LoVo (cell line): ENCODE measurements at places on chromosomes 1 and 21.

GRCh38 chr1:30660241-30660640, 63.1 kb downstream of the MATN1 start:
- no peak for DNase-seq

DNA sequence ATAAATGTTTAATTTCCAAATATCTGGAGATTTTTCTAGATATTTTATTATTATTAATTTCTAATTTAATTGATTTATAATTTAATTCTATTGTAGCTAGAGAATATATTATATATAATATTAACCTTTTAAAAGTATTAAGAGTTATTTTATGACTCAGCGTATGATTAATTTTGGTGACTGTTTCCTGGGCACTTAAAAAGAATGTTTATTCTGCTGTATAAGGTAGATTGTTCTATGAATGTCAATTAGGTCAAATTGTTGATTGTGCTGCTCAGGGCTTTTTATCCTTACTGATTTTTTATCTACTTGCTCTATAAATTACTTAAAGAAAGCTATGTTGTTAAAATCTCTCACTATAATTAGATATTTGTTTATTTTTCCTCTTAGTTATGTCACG, 20.1 kb upstream of the GJA8 start:
- no peak for DNase-seq

- no peak for DNase-seq
Observed at GRCh38 chr1:209901211-209901610, 36.8 kb upstream of the SYT14 start.

- DNase-seq: no peak
Observed at GRCh38 chr1:99497690-99498089, 148.2 kb upstream of the PALMD start.

GRCh38 chr1:201785291-201785690, 43.7 kb upstream of the IPO9 start:
- DNase-seq: no peak

GRCh38 chr1:170700842-170701615, 37.1 kb downstream of the PRRX1 start:
- no peak for DNase-seq

DNA sequence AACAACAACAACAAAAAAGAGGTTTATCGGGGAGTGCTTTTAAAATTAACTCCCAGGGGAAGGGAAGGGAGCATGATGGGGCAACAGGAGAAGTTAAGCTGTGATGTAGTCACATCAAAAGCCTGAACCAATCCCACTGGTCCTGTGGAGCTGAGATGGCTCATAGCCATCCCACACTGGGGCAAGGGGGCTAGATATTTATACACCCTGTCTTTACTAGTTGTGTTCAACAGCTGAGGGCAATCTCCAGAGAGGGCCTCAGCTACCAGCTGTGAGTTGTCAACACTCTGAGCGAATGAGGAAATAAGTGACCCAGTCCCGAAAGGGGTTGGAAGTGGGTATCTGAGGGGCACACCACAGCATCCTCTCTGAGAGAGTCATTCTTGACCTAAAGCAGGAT, 31.0 kb upstream of the CREG1 start:
- DNase-seq: no peak

- no peak for DNase-seq
Observed at GRCh38 chr21:41648591-41649031, 118.2 kb downstream of the RIPK4 start.

DNA sequence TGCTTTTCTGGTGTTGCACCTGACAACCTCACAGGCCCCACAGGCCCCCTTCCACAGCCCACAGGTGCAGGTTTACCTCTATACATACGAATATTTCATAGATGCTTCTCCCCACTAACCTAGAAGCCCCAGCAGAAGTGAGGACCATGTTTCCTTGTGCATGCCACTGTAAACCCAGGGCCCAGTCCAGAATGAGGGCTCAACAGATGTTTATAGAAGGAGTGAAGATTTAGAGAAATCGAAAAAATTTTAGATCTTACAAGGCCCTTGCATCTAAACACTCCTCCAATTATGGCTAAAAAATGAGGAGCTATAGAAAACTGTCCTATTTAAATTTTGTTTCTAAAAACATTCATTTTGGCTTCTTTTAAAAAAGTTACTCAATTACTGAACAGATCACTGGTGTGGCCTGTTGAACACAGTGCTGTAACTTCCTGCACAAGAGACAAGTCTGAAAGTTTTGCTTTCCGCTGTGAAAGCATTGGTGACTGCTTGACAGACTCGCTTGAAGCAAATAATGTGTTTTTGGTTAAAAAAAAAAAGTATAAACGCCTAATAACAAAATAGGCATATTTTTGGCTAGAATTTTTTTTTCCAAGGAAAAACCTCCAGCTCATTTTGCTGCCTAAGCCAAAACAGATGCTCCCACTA, 1.2 kb downstream of the ABCB10 start:
- DNase-seq: no peak
